ENCODE measurements at places on chromosomes 3 and 15.

DNA sequence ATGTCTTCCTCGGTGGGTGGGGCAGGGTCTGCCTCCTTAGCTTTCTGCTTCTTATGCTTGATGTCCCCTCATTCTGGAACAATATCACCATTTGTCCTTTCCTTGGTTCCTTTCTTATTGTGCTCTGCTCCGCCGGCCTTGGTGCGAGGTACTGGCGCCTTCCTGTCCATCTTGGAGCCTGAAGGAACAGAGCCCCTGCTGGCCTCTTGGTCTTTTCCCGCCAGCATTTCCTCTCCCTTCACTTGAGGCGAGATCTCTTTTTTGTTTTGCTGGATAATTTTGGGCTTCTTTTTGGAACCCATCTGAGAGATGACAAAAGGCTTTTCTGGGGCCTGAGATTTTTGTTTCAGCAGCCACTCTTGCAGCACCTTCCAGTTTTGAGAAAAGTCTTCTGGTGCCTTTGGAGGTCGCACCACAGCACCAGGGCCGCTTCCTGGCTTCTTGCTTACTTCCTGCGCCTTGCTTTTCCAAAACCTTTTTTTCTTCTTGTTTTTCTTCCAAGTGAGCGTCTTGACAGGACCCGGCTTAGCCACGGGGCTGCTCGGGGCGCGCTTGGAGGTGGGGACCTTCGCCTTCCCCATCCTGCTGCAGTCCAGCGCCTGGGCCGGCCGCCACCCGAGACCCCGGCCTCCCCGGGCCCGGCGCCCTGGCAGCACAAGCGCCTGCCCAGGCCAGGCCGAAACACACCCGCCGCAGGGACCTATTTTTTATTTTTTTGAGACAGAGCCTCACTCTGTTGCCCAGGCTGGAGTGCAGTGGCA lies 127.1 kb downstream of the KLF13 start:
- no peak for DNase-seq

DNA sequence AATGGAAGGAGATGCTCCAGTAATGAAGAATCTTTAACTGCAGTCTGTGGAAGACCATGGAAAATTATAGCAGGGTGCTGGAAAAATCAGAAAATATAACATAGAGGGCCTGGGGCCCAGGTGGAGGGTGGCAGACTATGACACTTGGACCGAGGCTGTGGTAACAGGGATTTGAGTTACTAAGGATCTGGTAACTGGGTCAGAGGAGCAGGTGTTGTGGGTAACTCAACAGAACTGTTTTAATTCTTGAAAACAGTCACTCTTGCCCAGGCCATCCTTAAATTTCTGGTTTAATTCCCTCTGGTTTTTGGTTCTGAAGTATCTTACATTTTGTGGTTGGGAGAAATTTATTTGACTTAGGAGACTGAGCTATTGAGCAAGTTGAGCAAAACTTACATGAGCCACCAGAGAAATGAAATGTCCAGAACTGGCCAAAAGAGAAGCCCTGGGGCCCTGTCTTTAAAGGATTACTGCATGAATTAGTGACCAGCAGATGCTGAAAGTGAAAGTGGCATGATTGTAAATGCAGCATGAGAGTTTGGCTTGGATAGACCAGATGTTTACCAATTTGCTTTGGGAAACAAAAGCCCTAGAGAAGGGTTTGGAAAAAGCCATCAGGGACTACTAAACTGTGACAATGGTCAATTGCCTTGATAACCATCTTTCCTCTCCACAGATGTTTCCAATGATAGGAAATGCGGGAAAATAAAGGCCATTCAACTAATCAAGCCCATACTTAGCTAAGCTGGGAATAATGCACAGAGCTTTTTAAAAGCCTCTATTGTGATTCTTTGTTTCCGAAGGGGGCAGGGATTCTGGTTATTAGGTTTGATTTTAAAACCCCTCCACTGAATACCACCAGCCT lies 374.9 kb upstream of the TGFBR2 start:
- DNase-seq = no peak

DNA sequence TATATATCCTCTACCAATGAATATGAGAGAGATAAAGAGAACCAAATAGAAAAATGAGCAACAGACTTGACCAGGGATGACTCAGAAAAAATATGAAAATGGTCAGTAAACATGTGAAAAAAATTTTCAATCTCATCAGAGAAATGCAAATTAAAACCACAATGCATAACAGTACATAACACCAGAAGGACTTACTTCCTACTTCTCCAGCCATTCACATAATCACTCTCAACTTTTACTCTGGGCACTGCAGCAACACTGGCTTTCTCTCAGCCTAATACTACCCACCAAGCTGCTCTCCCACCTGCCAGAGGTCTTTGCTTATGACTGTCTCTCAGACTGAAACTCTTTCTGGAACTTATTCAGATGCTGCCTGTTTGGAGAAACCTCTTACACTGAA lies 49.4 kb downstream of the DPH6 start:
- DNase-seq = no peak

DNA sequence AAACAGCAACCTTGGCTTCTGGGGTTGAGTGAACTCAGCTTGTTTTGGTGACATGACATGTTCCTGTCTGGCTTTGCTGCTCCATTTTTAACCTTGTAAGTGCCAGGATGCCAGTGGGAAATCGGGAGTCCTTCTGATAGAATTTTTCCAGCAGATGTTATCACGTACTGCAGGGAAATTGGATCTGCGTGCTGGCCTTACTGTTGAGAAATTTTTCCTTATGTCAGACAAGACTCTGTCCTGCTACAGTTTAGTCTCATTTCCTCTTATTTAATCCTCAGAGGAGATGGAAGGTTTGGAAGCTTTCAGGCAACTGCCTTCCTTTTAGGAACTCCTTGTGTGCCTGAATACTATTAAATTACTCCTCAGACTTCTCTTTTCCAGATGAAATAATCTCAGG lies 80.6 kb downstream of the PGPEP1L start:
- no peak for DNase-seq

- no peak for DNase-seq
Measured at GRCh38 chr3:194588236-194588635, 45.0 kb downstream of the TMEM44 start.

GRCh38 chr15:83890587-83890986 lies 236.7 kb downstream of the ADAMTSL3 start:
- DNase-seq = no peak

GRCh38 chr15:90337256-90337655 lies 14.8 kb upstream of the ZNF774 start:
- no peak for DNase-seq

- DNase-seq = no peak
Measured at GRCh38 chr3:115211810-115212492, 64.9 kb upstream of the ZBTB20 start.

GRCh38 chr3:53123953-53124352 lies 6.3 kb downstream of the RFT1 start:
- DNase-seq = no peak

GRCh38 chr15:94236608-94237007 lies 5.2 kb downstream of the MCTP2 start:
- DNase-seq = no peak

- DNase-seq = no peak
Measured at GRCh38 chr3:10706156-10706739, 109.8 kb upstream of the SLC6A11 start.

- no peak for DNase-seq
Measured at GRCh38 chr3:117628823-117629291, 919.3 kb downstream of the TUSC7 start.

GRCh38 chr3:176430244-176431037 lies 766.8 kb downstream of the TBL1XR1 start:
- DNase-seq = no peak

- DNase-seq = no peak
Measured at GRCh38 chr3:62481962-62482361, 108.6 kb upstream of the FEZF2 start.

- no peak for DNase-seq
Measured at GRCh38 chr15:70761931-70762468, 1.4 kb downstream of the UACA start.

GRCh38 chr3:186200726-186201125 lies 91.8 kb upstream of the ETV5 start:
- peak; percentile 74 for DNase-seq

DNA sequence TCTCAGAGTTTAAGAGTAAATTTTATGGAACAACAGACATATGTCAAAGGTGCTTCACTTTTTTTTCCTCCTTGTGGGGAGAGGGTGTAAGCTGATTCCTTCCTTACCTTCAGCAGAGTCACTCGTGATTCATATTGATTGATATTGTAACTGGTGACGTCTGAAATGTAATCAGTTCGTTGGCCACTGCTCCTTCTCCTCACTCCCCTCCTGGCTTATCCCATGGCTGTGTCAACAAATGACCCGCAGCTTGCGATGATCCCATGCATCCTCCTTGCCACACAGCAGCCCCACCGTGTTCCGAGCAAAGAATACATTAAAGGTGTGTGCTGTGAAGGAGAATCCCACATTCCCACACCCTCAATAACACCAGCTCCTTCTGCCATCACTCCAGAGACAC lies 7.3 kb downstream of the MGLL start:
- DNase-seq = no peak

DNA sequence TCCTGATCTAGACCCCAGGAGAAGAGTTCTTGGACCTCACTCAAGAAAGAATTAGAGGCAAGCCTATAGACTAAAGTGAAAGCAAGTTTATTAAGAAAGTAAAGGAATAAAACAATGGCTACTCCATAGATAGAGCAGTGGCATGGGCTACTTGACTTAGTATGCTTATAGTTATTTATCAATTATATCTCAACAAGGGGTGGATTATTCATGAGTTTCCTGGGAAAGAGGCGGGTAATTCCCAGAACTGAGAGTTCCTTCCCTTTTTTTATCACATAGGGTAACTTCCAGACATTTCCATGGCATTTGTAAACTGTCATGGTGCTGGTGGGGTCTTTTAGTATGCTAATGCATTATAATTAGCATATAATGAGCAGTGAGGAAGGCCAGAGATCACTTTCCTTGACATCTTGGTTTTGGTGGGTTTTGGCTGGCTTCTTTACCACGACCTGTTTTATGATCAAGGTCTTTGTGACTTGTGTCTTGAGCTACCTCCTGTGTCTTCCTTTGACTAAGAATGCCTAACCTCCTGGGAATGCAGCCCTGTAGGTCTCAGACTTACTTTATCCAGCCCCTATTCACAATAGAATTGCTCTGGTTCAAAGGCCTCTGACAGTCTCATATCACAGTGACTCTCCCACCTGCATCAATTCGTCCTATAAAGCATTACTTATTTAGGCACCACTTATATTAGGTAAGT lies 35.3 kb upstream of the PLSCR2 start:
- no peak for DNase-seq

GRCh38 chr3:171531716-171532115 lies 71.5 kb upstream of the TNIK start:
- no peak for DNase-seq

- DNase-seq = no peak
Measured at GRCh38 chr3:143551761-143552160, 296.5 kb downstream of the SLC9A9 start.

GRCh38 chr3:51024765-51025632 lies 350.3 kb downstream of the DOCK3 start:
- no peak for DNase-seq

DNA sequence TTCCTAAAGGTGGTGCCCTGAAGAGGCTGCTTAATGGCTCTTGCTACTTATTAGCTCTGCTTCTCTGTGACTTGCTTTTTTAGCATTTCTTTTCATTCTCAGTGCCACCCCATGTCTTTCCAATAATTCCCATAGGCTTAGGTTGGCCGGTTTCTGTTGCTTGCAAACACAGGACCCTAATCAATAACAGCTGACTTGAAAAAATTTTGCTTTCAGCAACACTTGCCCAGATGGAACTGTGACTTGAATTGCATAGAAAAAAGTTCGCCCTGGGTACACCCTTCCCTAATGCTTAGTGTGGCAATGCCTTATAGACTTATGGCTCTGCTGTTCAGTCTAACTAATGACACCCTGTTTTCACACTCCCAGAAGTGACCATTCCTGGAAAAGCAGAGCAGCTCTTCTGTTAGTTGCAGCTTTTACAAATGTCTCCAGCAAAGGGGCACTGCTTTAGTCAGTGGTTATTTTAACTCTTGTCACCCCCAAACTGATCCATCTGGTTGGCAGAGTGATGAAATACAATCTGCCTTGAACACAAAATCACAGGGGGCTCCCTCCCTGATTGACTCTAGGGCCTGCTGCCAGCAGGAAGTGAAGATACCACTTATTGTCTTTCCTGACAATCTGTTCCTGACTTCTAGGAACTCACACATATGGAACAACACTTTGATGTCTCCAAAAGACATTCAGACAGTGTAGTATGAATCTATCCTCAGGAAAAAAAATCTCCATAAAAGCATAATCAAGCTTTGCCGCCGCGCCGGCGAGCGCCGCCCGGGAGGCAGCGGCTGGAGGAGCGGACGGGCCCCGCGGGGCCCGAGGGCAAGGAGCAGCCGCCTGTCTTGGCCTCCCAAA lies 9.7 kb upstream of the SLMAP start:
- no peak for DNase-seq

GRCh38 chr15:68668926-68669600 lies 90.3 kb downstream of the CORO2B start:
- no peak for DNase-seq

DNA sequence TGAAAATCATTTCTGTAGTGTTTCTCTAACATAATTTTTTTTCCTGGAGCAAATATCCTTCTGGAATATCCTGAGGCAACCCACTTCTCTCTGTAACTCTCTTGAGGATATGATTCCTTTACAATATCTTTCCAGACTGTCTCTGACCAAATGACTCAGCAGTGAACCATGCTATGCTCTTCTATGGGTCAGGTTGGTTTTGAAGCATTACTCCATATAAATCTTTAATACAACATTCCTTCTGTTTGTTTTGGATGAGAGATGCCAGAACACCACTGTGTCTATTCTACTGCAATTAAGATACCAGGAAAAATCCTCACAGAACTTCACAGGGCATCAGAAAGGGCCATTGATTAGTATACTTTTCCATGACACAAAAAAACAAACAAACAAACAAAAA lies 626.4 kb upstream of the ZNF385D start:
- DNase-seq = no peak

DNA sequence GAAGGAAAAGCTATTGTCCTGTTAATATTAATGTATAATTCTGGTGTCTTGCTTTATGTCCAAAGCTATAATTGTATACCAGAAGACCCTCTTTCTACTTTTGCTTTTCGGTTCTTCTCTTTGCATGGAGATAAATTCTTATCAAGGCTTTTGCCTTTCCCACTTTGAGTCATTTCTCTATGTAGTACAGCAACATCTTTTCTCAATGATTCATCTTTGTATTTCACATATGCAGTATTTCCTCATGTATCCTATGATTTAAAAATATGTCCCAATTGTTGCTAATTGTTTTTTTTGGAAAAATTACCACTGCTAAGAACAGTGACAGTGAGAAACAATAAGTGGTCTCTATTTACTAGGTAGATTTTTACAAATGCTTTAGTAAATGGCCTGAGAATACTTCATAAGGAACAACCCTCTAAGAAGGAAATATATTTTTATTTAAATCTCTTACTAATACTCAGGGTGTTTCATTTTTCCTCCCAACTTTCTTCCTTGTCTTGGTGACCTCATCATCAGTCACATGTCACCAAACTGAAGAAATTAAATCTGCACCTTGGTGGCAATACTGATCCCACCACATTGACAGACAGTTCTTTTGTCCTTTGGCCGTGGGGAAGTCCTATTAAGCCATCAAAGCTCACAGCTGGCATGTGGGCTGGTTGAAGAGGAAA lies 290.6 kb downstream of the SATB1 start:
- no peak for DNase-seq

GRCh38 chr3:126132751-126133511 lies 47.5 kb downstream of the ALDH1L1 start:
- no peak for DNase-seq

GRCh38 chr3:182083112-182083511 lies 371.4 kb downstream of the SOX2 start:
- DNase-seq = no peak

GRCh38 chr3:102084704-102085103 lies 235.4 kb downstream of the NFKBIZ start:
- no peak for DNase-seq

All from amygdala (tissue), 56 donors.